ENCODE measurements at places on chromosomes 12 and 14.

GRCh38 chr14:23512156-23512555, 39.4 kb downstream of the ZFHX2 start:
- DNase-seq, result no peak

DNA sequence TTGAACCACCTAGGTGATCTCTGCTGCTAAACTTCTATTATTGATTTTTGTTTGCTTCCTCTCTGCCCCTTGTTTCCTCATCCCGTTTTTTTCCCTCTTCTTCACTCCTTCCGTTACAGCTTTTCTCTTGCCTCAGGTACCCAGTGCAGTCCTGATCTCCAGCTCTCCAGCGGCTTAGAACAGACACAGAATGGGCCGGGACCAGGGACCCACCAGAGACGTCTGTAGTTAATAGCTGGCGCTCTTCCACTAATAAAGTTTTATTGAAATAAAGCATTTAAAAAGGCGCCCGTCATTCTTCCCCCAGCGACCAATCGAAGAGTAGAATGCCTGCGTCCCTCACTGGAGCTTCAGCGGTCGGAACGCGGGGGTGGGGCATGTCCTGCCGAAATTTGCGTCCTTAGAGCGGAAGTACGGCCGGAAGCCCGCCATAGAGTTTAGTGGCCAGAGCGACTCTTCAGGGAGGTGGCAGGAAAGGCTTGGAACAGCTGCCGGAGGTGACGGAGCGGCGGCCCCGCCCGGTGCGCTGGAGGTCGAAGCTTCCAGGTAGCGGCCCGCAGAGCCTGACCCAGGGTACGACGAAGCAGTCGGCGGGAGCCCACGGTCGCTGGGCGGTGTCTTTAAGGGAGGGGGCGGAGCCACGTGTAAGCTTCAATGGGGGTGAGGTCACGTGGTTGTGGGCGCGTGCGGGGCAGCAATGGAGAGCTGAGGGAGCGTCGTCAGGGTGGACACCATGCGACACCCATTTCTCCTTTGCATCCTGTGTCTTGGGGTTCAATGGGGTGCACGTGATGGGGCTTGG, at the start of gene COPS7A:
COPS7A (plus strand) TSS at position 440 of the 802 bp plus-strand sequence. CDS start 611 bp downstream, outside the sequence.
- DNase-seq, result peak; percentile 87

- DNase-seq, result no peak
These were observed 77.2 kb downstream of the BAZ1A start for GRCh38 chr14:34797747-34798583.

DNA sequence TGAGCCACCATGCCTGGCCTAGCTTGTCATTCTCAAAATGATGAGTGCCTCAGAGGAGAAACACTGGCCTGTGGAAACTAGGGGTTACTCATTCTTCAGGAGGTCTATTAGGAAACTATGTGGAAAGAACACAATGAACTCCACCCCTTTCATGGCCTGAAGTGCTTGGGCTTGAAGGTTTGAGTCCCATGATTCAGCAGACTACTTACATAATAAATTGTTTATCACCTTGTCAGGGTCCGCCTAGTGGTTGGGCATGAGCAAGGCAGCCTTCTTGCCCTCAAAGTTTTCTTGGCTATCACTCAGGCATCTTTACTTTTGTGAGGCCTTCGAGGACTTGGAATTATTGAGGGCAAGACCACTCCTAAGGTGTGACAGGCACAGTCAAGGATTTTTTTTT, 251.2 kb downstream of the ACSS3 start:
- no peak for DNase-seq

DNA sequence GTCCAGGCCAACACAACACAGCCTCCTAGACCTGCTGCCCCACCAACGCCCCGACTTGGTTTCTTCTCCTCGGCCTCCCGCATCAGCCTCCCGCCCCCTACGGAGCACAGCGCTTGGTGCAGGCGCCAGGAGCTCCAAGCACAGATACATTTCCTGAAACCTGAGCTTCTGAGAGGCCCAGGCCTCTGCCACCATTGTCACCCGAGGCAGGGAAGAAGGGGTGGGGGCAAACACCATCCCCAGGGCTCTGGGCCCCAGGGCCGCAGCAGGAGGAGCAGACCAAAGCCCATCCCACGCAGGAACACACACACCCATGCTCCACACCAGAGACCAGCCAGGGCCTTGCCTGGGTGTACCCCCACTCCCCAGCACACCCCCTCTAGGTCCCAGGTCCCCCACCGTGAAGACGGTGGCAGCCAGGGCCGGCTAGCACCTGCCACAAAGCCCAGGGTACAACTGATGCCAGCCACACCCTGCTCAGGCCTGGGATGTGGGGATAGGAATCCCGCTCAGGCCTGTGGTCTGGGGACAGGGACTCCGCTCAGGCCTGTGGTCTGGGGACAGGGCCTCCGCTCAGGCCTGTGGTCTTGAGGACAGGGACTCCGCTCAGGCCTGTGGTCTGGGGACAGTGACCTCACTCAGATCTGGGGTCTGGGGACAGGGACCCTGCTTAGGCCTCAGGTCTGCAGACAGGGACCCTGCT, 5.4 kb downstream of the JAG2 start:
- no peak for DNase-seq

DNA sequence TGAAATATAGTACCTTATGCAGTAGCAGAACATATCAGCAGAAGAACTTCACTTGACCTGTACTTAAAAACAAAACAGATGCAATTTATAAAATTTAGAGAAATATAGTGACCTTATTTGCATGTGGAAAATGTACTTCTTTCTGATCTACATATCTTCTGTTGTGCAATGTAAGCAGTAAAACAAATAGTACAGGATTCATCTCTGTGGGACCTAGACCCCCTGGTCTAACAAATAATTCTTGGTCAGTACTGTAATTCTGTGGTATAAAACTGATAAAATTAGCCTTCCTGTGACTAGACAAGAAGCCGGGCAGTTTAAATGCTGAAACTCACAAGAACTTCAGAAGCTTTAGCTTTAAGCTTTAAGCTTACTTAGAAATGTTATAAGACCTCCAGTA, 21.6 kb downstream of the HIF1A start:
- DNase-seq, result no peak

GRCh38 chr14:41289025-41289424, 317.7 kb upstream of the LRFN5 start:
- no peak for DNase-seq

GRCh38 chr14:64688031-64688430, 16.2 kb upstream of the PLEKHG3 start:
- DNase-seq, result no peak

DNA sequence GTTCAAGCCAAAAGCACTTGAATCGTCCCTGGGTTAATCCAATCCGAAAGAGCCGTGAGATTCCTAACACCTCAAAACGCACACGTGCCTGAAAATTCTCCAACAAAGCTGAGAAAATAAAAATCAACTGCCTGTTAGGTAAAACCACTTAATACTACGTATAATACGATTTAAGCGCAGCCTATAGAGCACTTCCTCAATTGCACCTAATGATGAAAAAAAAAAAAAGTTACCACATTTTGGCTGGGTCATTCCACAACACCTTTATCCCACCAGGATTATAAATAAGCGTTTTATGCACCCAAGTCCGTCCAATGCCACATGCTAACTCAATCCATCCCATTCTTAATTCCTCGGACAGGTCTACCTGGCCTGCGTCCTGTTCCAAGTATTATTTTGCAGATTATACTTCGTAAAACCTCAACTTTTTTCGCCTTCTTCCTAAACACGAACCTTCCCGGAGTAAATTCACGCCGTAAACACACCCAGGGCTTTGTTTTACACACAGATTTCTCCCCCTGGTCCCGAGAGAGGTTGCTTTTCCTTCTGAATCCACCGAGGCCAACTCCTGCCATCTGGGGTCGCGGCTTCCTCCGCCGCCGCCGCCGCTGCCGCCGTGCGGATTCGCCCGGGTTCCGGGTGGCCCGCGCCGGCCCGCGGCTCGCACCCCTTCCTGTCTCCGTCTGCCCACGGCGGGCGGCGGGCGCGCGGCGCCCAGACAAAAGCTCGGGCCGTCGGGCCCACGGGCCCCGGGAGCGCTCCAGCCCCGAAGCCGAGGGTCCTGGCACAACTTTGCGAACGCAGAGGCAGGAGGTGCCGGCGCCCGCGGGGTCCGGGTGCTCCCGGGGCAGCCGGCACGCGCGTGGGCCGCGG, 66.2 kb downstream of the RNF34 start:
- no peak for DNase-seq

GRCh38 chr14:98146416-98146815, 1125.6 kb downstream of the BCL11B start:
- no peak for DNase-seq

DNA sequence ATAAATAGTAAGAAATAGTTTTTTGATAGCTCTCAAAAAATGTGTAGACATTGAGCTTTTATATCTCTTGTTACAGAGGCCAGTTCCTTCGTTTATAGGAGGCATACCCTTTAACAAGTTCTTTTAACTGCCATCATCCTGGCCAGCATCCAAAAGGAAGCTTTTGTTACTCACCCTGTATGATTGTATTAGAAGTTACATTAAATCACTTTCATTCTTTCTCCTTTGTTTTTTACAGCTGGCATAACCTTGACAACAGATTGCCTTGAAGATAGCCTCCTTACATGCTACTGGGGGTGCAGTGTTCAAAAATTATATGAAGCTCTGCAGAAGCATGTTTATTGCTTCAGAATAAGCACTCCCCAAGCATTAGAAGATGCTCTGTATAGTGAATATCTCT, 20.1 kb downstream of the CGRRF1 start:
- no peak for DNase-seq

GRCh38 chr14:39113685-39114072, 444 bp upstream of the GEMIN2 start:
- DNase-seq, result no peak

- DNase-seq, result no peak
These were observed 3.7 kb downstream of the KERA start for GRCh38 chr12:91053951-91054715.

DNA sequence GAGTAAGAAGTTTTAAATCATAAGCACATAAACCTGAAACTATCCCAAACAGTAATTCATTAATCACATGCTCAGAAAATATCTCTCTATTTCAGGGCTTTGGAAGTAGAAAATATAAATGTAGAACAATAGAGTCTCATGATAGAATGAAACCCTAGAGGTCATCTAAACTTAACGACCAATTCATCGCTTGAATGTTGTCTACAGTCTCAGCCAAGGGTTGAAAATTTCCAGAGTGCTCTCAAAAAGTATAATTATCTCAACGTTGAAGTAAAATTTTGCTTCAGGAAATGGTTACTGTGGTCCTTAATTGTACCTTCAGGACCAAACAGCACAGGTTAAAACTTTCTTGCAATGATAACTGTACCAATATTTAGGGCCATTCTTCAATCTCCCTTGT, 1053.6 kb upstream of the SEL1L start:
- no peak for DNase-seq

- no peak for DNase-seq
These were observed 61.4 kb upstream of the BEGAIN start for GRCh38 chr14:100648474-100649172.

- no peak for DNase-seq
These were observed 33.0 kb downstream of the SCFD1 start for GRCh38 chr14:30655124-30655523.

- DNase-seq, result no peak
These were observed 60.7 kb downstream of the NTF3 start for GRCh38 chr12:5492562-5492961.

DNA sequence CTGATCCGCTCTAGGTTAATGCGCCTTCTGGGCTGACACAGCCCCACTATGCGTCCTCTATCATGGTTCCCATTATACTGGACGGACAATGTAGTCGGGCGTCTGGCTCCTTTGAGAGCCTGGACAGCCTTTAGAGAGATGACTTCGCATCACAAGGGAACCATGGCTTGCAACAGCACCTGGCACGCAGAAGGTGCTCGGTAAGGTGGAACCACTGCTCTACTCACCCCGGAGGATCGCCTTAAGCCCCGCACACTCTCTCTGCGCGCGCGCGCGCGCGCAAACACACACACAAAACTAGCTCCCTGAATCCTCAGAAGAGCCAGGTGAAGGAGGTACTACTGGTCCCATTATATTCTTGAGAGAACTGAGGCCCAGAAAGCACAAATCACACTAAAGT, 7.1 kb downstream of the MAP3K12 start:
- DNase-seq, result no peak

DNA sequence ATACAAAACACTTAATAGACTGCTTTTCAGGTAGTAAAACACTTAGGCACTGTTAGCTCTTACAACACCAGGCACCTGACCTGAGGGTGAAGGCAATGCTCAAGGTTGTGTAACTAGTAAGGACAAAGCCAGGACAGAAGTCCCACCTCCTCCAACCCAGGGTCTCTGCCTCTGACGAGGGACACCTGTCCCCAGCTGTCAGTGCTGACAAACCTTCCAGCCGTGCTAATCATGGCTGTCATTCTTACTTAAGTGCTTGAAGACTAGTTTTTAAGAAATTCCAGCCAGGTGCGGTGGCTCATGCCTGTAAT, 62.5 kb upstream of the MAX start:
- DNase-seq, result no peak

DNA sequence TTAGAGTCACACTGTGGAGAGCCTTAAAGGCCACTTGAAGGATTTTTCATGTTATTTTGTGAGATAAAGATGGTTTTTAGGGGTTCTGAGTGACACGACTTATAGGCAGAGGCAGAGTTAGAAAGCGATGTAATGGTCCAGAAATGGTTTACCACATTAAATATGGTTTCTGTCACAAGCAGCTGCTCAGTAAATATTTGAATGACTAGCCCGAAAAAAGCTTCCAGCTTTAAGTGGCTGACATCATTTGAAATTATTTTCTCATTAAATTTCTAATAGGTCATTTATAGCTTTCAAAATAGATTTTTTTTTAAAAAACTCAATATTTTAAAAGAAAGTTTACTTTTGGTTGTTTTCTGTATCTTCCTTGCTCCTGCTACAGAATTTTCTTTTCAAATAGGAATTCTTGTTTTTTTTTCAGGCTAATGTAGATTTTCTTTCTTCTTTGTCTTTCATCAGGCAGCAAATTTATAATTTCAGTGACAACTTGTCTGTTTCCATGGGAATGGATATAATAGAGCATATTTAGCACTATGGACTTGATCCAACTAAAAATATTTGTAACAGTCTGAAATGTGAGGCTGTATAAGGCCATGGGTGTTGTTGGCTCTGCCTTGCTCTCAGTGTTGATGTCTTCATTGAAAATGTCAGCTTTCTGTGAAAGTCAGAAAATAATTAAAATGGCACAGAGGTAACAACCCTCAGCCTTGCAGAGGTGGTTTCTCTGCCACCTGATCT, 700.0 kb downstream of the TMTC2 start:
- no peak for DNase-seq

GRCh38 chr12:71475280-71475679, 35.7 kb downstream of the LGR5 start:
- DNase-seq, result no peak

- no peak for DNase-seq
These were observed at the start of gene HOXC9 for GRCh38 chr12:54000116-54001114. Gene HOXC9, plus strand, starts transcription at chr12:54000161. Its CDS starts 28 bp downstream, at chr12:54000189.

All from stimulated activated CD8-positive, alpha-beta memory T cell treated with anti-CD3 and anti-CD28 coated beads, Interleukin-4, amount 100 ng/mL, for 1 hour (primary cell).